ENCODE measurements at places on chromosomes 1 and 21. TPM values are rescaled to one million over a fixed set of nuclear protein-coding genes. Genes with fewer than 3 reads are reported as not detected.

NFASC gene
- total RNA-seq: 0.33 TPM

DNA sequence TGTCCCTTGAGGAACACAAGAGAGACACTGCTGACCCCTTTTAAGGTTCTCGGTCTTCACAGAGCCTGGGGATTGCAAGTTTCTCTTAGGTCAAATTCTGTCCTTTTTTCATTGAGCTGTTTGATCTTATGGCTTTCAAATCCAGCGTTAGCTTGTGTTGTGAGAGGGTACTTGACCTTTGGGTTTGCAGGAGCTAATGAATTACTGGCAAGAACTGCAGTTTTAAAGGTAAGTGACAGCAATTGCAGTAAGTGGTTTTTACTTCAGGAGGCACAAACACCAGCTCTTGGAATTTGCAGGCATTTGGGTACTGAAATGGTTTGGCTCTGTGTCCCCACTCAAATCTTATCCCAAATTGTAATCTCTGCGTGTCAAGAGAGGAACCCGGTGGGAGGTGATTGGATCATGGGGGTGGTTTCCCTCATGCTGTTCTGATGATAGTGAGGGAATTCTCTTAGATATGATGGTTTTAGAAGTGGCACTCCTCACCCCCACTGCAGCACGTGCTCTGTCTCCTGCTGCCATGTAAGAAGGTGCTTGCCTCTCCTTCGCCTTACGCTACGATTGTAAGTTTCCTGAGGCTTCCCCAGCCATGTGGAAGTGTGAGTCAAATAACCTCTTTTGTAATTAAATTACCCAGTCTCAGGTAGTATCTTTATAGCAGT lies 134.5 kb upstream of the LYPLAL1 start:
- H3K27me3 ChIP-seq: no peaks in the 10 kb centered on the region
- no peaks in the 10 kb centered on the region for H3K4me1 ChIP-seq
- H3K4me3 ChIP-seq: no peak overlapping the region
- H3K27ac ChIP-seq: no peak overlapping the region
- no peaks in the 10 kb centered on the region for H3K36me3 ChIP-seq

CA6 gene
- not detected for total RNA-seq

DNA sequence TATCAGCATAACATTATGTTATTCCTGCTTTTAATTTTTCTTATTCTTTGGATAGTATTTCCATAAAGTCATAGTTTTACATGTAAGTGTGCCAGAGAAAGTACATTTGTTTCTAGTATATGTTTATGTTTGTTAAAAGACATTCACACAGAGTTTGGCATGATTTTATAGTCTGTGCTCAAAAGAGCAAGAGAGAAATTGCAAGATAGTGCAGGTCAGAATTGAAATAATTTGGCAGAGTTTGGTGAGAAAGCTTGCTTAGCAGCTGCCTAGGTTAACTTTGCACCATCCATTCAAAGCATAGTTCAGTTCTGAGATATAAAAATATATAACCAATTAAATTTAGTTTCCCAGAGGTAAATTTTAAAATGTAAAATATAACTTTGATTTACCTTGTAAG lies 17.0 kb downstream of the NEK7 start:
- peaks cover 4% of the 10 kb centered on the region for H3K36me3 ChIP-seq
- peak overlapping the region; percentile 65 for H3K27ac ChIP-seq
- H3K4me3 ChIP-seq: peak overlapping the region; percentile 50

DNA sequence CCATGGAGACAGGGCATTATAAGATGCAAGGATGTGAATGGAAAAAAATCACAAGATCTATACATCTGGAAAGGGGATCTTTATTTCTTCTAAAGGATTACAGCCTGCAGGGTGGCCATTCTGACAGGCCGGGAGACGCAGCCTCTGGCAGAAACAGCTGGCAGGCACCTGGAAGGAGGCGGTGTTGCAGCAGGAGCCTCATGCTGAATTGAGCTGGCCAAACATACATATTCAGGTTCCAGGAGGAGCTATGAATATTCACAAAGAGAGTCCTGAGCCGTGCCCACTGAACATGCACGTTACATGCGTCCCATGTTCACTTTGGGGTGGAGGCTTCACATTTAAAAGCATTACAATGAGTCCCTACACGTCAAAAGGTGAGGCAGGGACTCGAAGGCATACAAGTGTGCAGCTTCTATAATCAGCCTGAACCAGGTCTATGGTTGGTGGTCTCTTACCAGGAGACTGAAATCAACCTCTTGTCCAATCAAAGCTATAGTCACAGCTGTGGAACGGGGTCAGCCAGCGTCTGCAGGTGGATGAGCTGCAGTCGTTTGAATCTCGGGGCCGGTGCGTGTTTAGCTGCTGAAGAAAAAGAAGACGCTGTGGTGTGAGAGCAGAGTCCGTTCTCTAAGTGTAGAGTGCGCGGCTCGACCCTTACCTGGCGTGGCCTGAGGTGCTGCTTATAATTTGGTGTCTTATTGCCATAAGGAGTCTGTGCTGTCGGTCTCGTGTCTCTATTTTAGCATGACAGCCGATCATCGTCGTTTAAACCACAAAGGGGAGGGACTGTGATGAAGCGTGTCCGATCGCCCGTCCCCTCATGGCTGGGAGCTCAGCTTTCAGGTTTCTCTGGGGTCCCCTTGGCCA lies 183.0 kb downstream of the ETS2 start:
- H3K27ac ChIP-seq: no peak overlapping the region
- no peaks in the 10 kb centered on the region for H3K36me3 ChIP-seq
- H3K27me3 ChIP-seq: peaks cover 43% of the 10 kb centered on the region
- no peak overlapping the region for H3K4me3 ChIP-seq
- peaks cover 21% of the 10 kb centered on the region for H3K4me1 ChIP-seq

- H3K27ac ChIP-seq: no peak overlapping the region
- H3K4me3 ChIP-seq: no peak overlapping the region
- peaks cover 5% of the 10 kb centered on the region for H3K27me3 ChIP-seq
- H3K4me1 ChIP-seq: no peaks in the 10 kb centered on the region
- no peaks in the 10 kb centered on the region for H3K36me3 ChIP-seq
Measured at GRCh38 chr21:26280775-26281174, 110.2 kb upstream of the APP start.

ST6GALNAC3 gene
- 0.73 TPM for total RNA-seq

- H3K4me1 ChIP-seq: no peaks in the 10 kb centered on the region
- H3K4me3 ChIP-seq: no peak overlapping the region
- no peak overlapping the region for H3K27ac ChIP-seq
- H3K27me3 ChIP-seq: peaks cover 35% of the 10 kb centered on the region
- no peaks in the 10 kb centered on the region for H3K36me3 ChIP-seq
Measured at GRCh38 chr1:209876078-209876800, 48.5 kb downstream of the UTP25 start.

KCNQ4 gene
- 0.43 TPM for total RNA-seq
